Right atrium auricular region (tissue), 2 donors: ENCODE measurements at places on chromosomes 5 and 9. TPM values are rescaled to one million over a fixed set of nuclear protein-coding genes. Genes with fewer than 3 reads are reported as not detected.

DNA sequence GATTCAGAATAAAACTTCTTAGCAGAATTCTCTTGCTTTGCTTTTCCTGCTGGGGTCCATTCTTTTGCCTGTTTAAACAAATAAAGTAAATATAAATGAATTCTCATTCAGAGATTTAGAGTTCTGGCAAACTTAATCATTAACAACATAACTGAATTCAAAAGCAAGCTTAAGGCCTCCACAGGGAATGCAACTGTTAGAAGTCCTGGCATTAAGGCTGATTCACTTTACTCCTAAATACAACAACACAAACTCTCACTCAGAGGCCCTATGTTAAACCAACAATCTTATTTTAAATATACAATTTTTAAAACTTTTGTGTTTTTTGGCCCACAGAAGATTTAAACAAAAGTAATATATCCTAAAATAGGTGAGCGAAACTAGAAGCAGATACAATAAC is 178.3 kb downstream of the AP3B1 start:
- DNase-seq = no peak

Gene LCN9
- not detected for total RNA-seq

GRCh38 chr9:125525921-125526631 is 180.9 kb downstream of the MAPKAP1 start:
- DNase-seq = no peak

- DNase-seq = no peak
These were observed 94.0 kb downstream of the CAVIN4 start for GRCh38 chr9:100671898-100672297.

- no peak for DNase-seq
These were observed 15.6 kb downstream of the COL27A1 start for GRCh38 chr9:114170771-114171461.

DNA sequence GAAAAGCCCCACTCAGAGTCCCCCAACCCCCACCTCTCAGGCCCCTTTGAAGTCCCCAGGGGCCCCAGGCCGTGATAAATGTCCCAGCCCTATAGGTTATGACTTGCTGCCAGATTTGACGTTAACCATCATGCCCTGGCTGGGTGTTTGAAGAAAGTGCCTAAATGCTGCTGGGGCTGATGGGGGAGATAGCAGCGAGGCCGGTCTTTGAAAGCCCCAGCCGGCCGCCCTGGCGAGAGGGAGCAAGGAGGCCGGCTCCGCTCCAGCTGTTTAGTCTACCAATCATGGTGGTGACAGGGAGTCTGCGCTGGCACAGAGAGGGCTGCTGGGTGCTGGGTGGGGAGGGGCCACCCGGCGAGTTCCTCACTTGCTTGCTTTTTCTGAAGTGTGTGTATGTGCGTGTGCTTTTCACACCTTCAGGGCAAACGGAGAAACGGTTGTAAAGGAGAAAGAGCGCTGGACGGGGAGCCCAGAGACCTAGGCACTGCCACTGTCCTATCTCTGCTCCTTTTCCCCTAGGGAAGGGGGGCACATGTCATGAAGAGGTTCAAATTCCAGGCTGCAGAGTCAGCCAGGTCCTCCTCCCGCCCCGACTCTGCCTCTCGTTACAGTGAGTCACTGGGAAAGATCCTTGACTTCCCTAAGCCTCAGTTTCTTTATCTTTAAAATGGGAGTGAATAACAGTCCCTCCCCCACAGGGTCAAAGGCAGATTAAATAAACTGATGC is 126.1 kb upstream of the HAND1 start:
- no peak for DNase-seq

- DNase-seq = no peak
These were observed 1117.2 kb upstream of the DMAC1 start for GRCh38 chr9:8916771-8917170.

GRCh38 chr5:172807766-172808311 is 26.2 kb upstream of the ERGIC1 start:
- DNase-seq = no peak

DNA sequence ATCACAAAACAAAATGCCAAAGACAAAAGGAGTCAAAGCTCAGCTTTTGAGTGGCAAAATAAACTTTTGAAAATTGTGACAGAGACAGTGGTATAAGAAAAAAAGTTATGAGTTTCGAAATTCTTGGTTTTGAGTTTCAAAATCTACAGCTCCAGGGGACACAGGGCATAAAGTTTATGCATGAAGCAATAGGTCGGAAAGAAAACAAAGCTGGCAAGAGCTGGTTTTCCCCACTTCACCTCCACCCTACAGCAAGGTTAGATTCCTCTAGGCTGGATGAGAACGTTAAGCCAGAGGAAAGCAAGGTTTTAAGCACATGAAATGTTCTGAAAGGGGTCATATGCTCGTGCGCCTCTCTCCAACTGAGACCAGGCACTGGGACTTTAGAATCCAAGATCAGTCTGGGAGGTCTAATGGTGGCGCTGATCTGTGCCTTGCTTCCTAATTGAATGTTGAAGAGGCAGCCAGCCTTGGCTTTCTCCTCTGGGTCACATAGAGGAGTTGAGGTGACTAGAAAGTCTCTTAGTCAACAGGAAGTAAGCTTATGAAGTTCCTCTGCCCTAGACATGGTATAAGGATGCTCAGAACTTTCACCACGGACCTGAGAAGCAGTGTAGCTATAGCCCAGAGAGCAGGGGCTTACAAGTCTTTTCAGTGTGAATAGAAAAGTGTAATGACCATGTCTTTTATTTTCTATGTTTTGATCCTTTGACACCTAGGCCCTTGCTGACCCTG is 167.7 kb upstream of the DMAC1 start:
- DNase-seq = no peak

Gene PRLR
- 0.15 TPM for total RNA-seq

Gene TAS2R1
- total RNA-seq = not detected

DNA sequence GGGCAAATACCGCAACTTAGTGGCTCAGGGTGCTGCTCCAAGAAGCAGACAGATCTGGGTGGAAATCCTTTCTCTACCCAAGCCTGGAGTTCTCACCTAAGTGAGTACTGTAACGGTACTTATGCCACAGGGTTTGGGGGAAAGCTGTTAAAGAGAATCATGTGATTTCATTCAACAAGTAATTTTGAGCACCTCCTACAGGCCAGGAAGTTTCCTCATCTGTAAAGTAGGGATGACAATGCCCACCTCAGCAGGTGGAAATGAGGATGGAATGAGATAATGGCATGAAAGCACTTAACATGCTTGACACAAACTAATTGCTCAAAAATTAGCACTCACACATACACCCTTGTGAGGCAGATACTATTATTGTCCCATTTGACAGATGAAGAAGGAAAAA is 114.1 kb downstream of the JAKMIP2 start:
- no peak for DNase-seq

GRCh38 chr5:109573256-109573655 is 116.5 kb upstream of the MAN2A1 start:
- DNase-seq = no peak

Gene OR13F1
- not detected for total RNA-seq

Gene FAM53C
- 18.6 TPM for total RNA-seq

Gene TMEFF1
- not detected for total RNA-seq

Gene PCDHGA8
- 5.0 TPM for total RNA-seq

DNA sequence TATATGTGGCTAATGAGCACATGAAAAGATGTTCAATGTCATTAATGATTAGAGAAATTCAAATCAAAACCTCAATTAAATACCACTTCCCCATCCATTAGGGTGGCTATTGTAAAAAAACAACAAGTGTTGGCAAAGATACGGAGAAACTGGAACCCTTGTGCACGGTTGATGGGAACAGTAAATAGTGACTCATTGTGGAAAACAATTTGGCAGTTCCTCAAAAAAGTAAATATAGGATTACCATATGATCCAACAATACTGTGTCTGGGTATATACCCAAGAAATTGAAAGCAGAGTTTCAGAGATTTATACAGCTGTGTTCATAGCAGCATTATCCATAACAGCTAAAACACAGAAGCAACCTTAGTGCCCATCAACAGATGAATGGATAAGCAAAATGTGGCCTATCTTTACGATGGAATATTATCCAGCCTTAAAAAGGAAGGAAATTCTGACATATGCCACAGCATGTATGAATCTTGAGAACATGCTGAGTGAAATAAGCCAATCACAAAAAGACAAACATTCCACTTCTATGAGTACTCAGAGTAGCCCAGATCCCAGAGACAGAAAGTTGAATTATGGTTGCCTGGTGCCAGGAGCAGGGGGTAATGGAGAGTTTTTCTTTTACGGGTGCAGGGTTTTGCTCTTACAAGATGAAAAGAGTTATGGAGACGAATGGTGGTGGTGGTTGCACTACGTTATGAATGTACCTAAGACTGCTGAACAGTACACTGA is 41.4 kb upstream of the LRRC14B start:
- DNase-seq = no peak

GRCh38 chr5:166188501-166189325 is 2102.7 kb upstream of the WWC1 start:
- no peak for DNase-seq

DNA sequence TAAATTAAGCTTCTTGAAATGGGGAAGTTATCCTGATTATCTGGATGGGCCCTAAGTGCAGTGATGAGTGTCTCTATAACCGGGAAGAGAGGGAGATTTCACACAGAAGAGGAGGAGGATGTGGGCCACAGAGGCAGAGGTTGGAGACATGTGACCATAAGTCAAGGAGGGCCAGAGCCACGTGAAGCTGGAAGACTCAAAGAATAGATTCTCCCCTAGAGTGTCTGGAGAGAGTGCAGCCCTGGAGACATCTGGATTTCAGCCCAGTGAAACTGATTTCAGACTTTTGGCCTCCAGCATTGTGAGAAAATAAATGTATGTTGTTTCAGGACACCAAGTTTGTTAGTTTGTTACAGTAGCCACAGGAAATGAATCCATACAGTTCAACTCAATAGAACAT is 442.9 kb downstream of the NTRK2 start:
- no peak for DNase-seq

DNA sequence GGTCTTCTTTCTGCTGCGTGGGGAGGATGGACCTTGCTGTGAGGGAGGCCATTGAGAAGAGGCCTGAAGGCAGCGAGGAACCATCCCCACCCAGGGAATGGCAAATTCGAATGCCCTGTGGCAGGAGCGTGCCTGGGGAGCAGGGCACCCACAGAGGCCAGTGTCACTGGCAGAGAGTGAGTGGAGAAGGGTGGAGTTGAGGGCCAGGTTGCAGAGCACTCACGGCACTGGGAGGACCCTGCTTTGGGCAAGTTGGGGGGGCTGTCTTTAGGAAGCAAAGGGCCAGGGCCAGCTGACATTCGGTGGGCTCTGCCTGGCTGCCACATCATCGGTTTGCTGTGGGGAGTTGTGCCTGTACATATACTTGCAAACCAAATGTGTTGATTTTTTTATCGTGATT is 47.2 kb downstream of the SYK start:
- DNase-seq = no peak

DNA sequence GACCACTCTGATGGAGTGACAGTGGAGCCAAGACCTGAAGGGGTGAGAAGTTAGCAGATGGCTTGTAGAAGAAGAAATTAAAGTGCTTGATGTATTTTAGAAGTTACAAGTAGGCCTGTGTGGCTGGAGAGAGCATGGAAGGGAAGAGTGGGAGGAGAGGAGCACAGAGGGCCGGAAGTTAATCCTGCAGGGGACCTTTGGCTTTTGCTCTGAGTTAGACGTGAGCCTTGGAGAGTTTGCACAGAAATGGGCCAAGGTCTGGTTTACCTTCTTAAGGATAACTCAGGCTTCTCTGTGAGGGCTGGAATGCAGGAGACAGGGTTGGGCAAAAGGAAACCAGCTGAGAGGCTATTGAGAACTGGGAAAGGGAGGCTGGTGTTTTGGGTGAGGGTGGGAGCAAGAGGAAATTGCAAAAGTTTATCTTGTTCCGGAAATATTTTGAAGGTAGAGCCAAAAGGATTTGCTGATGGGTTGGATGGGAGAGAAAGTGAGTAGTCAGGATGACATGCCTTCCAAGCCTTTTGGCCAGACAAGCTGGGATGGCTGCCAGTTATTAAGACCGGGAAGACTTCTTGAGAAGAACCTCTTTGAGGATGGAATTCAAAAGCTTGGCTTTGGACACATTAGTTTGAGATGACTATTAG is 17.5 kb upstream of the F2RL1 start:
- DNase-seq = peak; percentile 86

GRCh38 chr5:168471785-168472184 is 14.5 kb upstream of the RARS1 start:
- no peak for DNase-seq

Gene ADRB2
- total RNA-seq = 7.7 TPM

DNA sequence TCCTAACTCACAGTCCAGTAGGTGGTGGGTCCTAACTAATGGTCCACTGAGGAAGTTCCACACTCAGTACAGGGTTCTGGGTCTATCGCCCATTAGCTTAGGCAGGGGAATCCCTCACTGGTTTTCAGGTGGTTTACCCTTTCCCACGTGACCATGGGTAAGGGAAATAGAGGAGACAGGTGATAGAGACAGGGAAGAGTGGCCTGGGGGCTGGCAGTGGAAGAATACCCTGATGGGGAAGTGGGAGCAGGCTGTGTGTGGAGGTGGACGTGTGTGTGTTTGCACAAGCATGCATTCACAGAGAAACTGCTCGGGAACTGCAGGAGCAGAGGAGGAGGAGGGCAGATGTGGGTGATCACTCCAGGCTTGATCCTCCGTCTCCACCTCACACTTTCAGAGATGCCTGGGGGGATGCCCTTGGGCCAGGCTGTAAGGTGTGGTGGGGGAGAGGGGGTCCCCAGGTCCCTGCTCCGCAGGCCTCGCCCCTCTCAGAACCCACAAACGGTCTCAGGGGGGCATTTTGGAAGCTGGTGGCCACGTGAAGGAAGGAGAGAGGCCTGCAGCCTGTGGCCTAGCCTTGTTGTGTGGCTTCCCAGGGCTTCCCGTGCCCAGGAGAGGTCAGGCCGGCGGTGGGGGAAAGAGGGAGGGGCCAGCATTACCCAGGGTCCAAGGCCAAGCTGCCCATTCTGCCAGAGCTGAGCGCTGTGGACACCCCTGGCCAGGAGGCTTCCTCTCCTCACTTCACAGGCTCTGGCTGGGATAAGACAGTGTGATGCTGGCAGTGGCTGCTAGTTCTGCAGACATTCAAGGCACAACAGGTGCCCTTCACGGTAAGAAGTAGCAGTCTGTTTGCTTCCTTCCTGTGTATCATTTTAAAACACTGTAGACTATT is 80.0 kb downstream of the OTULIN start:
- no peak for DNase-seq

DNA sequence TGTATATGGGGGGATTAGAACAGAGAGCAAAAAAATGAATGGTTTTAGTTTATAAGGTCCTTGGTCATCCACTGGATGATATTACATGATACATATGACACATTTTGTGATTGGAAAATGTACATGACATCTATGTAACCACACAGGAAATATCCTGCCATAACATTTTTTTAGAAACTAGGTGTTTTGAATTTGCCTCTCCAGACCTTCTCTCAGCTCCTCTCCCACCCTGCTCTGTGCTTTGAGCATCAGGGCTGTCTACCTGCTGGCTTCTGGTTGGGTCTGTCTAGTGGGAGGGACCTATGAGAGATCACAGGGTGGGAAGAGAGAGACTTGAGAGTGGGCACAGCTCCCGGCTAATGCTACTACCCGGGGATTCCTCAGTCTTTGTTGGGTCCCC is 24.4 kb downstream of the AKNA start:
- no peak for DNase-seq

DNA sequence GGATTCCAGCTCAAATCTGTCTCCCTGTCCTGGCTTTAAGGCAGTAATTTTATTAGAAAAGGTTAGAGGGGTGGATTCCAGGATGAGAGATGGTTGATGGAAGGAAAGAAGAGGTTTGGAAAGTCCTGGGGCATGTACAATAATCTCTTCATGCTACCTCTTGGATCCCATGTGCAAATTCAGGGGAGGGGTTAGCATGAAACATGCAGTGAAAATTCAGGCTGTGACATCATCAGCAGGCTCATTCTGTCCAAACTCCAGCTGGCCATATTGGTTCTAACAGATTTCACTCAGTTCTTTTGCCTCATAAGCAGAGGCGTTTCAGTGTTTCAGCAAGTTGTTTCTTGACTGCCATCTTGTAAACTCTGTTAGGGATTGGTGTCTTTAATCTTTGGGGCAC is 55.4 kb downstream of the CYSTM1 start:
- no peak for DNase-seq
